ENCODE measurements at places on chromosomes 5 and 9.

DNA sequence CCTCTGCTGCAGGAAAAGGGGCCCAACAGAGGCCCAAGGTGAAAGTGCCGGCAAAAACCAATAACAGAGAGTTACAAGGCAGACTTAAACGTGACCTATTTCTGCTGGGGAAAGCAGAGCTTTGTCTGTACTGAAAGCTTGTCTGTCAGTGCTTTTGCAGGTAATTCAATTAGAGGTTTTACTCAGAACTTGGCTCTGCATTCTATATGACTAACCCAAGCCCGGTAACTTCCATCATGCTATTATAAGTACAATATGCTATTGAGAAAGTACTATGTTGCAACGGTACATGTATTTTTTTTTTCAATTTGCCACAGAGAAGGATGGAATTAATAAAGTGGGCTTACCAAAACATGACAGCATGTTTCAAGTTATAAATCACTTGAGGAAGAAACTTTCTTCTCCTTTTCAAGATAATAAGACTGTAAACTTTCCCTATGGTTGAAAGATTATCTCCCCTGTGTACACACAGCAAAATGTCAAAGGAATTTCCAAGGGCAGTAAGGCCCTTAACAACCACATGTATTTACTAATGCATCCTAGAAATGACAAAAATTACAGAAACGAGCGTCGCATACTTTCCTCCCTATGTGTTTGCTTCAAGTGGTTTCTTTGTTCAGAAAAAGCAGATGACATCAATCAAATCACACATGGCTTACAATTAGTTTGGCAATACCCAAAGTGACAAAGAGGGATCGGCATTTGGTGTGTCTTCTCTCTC, 282.4 kb downstream of the EFNA5 start:
- DNase-seq, result no peak

DNA sequence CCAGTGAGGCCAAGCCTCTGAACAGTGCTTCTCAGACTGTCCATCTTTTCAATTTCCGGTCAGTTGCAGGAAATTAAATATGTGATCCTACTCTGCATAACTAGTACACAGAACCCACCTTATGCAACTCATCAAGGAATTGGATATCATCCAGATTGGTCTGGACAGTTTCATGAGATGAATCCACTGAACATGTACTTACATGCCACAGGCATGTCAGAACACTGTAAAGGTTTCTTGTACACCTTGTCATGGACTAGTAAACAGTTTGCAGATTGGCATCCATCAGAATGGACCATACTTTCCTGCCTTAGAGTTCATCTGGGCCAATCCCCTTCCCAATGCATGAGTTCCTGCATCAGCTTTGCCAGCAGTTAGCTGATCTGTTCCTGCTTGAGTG, 30.4 kb downstream of the GARNL3 start:
- DNase-seq, result no peak

DNA sequence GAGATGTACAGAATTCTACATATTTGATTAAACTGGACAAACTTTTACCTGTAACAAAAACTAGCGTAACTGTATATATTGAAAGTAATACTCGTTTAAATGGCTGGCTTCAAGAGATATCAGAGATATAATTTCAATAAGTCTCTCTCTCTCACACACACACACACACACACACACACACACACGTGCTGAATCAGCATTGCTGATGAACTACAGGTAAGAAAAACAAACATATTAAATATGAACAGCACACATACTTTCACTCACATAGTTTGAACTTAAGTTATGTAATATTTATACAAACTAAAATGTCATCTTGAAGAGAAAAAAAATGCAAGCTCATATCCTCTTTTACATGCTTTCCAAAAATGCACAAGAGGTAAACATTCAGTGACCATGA, 145.4 kb downstream of the BNC2 start:
- DNase-seq, result no peak

- DNase-seq, result no peak
These were observed 9.8 kb upstream of the FANCC start for GRCh38 chr9:95327239-95327865.

DNA sequence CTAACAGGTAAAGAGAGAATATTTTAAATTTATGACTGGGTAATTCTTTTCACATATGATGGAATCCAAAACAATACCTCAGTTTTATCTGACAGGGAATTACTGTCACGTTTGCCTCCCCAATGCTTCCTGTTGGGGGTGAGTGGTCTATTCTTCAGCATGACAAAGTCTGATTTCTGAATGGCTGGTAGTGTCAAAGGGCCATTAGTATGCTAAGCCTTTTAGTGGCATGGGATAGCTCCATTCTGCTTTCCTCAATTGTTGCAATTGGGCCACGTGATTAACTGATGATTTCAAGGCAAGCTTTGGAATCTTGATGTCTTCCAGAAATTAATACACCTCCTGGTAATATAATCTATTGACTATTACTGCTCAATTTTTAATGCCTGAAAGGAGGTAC, 14.7 kb upstream of the NDUFS4 start:
- no peak for DNase-seq

DNA sequence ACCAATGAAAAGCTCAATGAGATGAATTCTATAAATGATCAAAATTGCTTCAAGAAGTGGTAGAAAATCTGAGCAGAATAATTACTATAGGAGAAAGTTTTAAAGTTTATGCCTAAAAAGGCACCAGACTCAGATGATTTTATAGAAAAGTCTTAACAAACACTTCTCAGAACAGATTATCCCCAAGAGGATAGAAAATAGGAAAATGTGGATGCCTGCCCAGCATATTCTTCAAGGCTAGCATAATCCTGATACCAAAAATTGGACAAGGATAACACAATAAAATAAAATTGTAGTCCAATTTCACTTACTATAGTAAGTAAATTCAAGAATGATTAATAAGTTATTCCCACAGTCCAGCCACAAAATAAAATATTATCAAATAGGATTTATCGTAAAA, 397.0 kb downstream of the NR2F1-AS1 start:
- DNase-seq, result no peak

DNA sequence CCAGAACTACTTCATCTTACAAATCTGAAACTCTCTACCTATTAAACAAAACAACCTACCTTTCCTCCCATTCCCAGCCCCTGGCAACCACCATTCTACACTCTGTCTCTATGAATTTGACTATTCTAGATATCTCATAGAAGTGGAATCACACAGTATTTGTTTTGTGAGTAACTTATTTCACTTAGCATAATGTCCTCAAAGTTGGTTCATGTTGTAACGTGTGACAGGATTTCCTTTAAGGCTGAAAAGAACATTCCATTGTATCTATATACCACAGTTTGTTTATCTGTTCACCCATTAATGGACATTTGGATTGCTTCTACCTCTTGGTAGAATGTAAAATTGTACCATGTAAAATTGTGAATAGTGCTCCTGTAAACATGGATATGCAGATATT, 70.1 kb upstream of the NXNL2 start:
- DNase-seq, result no peak

Data from osteoblast (primary cell).